ENCODE measurements at places on chromosomes 3 and 15.

- H3K27ac ChIP-seq: no peak overlapping the region
- H3K27me3 ChIP-seq: no peaks in the 10 kb centered on the region
- no peak for DNase-seq
- H3K36me3 ChIP-seq: no peaks in the 10 kb centered on the region
- no peak overlapping the region for H3K4me3 ChIP-seq
These were observed 32.0 kb downstream of the NLGN1 start for GRCh38 chr3:173429527-173429926.

- DNase-seq: no peak
- H3K36me3 ChIP-seq: no peaks in the 10 kb centered on the region
- no peak overlapping the region for H3K4me3 ChIP-seq
- H3K27me3 ChIP-seq: no peaks in the 10 kb centered on the region
- no peak overlapping the region for H3K27ac ChIP-seq
These were observed 323.9 kb upstream of the GBE1 start for GRCh38 chr3:82085356-82085755.

- H3K27ac ChIP-seq: no peak overlapping the region
- H3K4me3 ChIP-seq: peak overlapping the region; percentile 57
- no peaks in the 10 kb centered on the region for H3K36me3 ChIP-seq
These were observed 756 bp upstream of the CAMK2N2 start for GRCh38 chr3:184261854-184262763.

- H3K27ac ChIP-seq: no peak overlapping the region
- DNase-seq: no peak
- H3K36me3 ChIP-seq: no peaks in the 10 kb centered on the region
- no peaks in the 10 kb centered on the region for H3K4me1 ChIP-seq
- no peak overlapping the region for H3K4me3 ChIP-seq
These were observed 158.7 kb downstream of the PDCD6IP start for GRCh38 chr3:33957176-33957575.

All from osteoblast (primary cell).